ENCODE measurements at places on chromosomes 16 and 17. TPM values are rescaled to one million over a fixed set of nuclear protein-coding genes. Genes with fewer than 3 reads are reported as not detected.

DNA sequence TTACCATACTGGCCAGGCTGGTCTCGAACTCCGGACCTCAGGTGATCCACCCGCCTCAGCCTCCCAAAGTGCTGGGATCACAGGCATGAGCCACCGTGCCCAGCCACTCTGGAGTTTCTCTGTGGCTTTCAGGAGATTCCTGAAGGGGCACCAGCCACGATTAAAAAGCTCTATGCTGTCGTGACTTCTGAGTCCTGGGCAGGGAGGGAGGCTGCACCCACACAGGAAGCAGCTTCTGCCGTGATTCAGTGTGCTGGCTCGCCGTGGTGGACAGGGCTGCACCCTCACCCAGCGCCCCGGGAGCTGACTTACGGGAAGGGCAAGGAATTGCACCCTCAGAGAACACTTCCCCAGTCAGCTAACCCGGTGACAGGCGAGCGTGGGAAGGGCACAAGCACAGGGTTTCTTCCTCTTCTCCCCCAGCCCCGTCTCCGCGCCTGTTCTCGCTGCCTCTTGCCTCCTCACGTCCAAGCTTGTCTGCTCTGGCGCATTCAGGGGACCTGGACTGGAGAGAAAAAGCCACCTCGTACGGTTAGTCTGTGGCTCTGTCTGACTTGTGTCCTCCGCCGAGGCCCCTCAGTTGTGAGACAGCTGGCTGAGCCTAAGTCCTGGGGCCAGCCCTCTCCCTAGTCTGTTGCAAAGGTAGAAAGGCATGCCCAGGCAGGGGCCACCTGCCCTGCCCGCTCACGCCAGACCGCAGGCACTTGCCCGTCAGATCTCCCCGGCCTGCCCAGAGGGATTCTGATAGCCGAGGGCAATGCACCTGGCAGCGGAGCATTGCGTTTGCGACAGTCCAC is 145.0 kb downstream of the SEC14L1 start:
- peak; percentile 97 for DNase-seq

GRCh38 chr17:56914581-56915273 is 878 bp upstream of the TRIM25 start:
- peak; percentile 45 for DNase-seq

DNA sequence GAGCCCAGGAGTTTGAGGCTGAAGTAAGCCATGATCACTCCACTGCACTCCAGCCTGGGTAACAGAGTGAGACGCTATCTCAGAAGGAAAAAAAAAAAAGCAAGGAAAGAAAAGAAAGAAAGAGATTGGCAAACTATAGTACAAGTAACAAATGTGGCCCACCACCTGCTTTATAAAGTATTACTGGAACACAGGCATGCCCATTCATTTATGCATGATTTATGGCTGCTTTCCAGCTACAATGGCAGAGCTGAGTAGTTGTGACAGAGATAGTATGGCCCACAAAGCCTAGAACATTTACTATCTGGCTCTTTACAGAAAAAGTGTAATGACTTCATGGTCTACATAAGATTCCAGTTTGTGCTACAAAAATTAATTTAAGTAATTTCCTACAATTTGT is 23.6 kb downstream of the C16orf87 start:
- no peak for DNase-seq

DNA sequence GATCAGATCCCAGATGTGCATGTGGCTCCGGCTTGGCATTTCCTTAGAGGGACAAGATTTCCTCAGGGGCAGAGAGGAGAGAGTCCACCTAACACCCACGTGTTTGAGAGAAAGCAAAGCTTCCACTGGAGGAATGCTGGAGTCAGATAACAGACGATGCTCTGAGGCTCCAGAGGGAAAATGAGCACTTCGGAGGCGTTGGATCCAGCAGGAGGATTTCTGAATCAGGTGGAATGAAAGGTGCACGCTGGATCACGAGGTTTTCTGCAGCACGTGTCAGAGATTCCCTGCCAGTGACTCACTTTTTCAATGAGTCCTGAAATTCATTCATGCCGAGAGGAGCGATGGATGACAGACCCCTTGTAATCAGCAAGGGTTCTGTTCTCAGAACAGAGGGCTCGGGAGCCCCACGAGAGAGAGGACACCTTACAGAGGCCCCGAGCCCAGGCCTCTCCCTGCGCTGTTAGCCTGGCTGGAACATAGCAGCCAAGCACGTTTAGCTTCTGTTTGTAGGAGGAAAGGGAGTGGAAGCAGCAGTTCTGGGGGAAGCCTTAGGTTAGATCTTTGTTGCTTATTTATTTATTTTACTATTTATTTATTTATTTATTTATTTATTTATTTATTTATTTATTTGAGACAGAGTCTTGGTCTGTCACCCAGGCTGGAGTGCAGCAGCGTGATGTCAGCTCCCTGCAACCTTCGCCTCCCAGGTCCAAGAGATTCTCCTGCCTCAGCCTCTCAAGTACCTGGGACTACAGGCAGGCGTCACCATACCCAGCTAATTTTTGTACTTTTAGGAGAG is 49.3 kb upstream of the JPH3 start:
- DNase-seq: peak; percentile 36

GRCh38 chr17:46944931-46945330 is 22.0 kb downstream of the GOSR2 start:
- peak; percentile 66 for DNase-seq

GRCh38 chr16:19344224-19344801 is 58.8 kb downstream of the CLEC19A start:
- DNase-seq: no peak

DNA sequence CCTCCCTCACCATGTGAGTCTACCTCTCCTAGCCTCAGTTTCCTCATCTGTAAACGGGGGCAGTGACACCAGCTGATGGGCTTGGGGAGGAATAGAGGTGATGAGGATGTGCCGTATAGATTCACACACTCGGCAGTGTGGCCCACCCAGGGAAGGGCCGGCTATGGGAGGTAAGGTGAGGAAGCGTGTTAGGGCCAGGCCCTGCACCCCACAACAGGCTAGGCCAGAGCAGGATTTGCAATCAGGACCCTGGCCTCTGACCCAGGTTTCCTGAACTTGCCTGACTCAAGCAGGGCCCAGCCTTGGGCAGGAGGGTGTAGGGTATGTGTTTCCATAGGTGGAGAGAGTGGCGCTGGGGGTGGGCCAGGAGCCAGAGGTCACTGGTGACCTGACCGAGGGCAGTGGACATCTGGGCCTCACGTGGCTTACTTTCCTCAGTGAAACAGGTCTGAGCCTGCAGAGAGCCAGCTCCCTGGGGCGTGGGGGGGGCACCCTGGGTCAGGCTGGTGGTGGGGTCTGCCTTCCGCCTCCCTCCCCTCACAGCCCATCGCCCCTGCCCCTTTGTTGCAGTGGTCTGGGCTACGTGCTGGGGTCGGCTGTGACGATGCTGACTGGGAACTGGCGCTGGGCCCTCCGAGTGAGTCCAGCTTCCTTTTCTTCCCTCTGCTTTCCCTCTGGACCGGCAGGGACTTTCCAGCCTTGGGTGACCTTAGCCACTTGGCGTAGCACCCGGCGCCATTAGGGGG is 12.8 kb downstream of the SPNS3 start:
- no peak for DNase-seq

- DNase-seq: no peak
Measured at GRCh38 chr17:3639981-3640596, 3.5 kb downstream of the CTNS start.

DNA sequence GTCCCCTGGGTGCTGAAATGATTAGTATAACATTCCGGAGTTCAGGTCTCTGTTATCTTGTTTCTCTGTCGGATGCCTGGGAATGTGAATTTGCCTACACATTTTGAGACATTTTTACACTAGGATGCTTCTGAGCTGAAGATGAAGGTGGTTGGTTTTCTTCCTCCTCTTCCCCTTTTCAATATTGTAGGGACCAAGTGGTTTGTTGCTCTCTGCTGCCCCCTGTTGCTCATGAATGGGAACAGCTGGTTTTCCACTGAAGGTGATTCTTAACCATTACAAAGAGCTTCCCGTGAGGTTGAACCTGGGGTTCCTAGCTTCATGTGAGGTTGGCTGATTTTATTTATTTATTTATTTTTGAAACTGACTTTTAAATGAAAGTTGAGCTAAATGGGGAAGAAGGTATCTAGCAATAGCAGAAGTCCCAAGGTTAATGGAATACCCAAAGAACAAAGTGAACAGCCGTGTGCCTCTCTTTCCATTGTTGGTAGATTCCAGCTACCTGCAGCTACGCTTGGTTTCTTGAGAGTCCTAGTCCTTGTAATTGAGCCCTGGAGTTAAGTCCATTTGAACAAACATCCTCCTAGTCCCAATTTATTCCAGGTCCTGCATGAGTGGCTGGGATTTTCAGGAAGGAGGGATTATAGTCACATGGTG is 983.9 kb upstream of the EEF2KMT start:
- peak; percentile 6 for DNase-seq

DNA sequence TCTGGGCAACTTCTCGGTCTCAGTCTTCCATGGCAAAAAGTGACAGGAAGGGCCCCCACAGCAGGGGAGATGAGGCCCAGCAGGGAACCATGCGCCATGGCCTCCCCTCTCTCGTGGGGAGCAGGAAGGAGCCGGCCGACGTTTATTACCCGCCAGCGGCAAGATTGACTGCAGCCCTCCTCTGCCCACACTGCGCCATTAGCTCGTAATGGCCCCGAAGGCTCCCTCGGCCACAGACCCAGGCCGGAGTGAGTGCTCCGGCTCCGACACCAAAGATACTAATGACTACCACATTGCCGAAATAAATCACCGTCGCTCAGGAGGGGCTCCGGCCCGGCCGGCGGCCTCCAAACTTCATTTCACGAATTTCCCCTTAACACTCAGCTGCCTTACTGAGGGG is 226.9 kb downstream of the C16orf78 start:
- no peak for DNase-seq

DNA sequence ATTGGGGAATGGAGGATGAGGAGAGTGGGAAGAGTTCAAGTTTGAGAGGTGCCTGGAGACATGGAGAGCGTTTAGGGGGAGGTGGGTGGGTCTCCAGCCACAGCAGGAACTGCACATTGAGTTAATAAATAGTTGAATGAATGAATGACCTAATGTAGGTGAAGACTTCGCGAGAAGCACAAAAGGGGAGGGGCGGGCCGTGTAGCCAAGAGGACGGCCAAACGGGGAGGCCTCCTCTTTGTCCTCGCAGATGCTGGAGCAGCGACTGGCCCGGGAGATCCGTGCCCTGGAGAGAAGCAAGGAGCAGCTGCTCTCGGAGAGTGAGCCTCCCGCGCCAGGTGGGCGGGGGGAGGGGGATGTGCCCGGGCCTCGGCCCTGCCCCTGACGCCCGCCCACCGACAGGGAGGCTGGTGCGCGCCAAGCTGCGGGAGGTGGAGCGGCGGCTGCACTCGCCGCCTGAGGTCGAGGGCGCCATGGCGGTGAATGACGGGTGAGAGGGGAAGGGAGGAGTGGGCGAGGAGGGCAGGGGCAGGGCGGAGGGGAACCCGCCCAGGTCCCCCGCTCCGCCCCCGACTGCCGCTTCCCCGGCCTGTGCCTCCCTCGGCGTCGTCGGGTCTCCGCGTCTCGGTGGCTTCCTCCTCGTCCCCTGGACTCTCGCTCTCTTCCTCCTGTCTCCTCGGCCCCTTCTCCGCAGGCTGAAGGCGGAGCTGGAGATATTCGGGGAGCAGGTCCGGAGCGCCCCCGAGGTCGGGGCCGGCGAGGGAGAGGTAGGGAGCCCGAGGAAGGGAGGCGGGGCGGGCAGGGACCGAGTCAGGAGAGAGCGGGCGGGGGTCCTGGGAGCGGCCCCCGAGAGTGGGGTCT is 12.9 kb downstream of the SYCE1L start:
- peak; percentile 61 for DNase-seq

GRCh38 chr17:78517421-78517820 is 59.8 kb downstream of the DNAH17 start:
- no peak for DNase-seq

DNA sequence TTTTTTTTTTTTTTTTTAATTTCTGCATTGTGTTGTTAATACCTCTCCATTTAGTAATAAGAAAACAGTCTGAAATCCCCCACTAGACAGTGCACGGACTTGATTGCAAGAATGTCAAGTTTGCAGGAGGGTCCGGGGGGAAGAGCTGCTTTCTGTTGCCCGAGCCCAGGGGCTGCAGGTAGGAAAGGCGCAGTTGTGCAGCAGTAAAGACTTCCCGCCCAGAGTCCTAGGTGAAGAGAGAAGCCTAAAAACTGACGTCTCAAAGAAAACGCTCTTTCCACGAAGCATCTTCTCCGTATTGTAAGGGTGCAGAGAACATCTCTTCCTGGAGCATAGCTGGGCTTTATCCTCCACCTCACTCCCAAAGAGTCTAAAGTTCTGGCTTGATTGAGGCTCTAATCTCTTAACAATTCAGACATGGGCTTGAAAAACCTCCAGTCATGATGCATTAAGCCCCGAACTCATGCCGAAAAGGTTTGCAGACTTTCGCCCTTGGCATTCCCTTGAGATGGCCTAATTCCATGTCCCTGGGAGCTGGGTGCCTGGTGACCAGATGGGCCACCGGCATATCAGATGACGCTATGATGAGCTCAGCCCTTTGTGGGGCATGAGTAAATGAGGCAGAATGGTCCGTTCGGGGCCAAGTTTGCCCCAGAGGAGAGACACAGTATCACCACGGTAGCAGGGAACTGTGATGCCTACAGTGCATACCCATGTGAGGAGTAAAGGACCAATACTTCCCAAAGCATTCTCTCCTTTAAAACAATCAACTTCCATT is 436.2 kb upstream of the ZFHX3 start:
- DNase-seq: no peak

- DNase-seq: no peak
Measured at GRCh38 chr17:77738751-77739531, 219.6 kb upstream of the TNRC6C start.

DNA sequence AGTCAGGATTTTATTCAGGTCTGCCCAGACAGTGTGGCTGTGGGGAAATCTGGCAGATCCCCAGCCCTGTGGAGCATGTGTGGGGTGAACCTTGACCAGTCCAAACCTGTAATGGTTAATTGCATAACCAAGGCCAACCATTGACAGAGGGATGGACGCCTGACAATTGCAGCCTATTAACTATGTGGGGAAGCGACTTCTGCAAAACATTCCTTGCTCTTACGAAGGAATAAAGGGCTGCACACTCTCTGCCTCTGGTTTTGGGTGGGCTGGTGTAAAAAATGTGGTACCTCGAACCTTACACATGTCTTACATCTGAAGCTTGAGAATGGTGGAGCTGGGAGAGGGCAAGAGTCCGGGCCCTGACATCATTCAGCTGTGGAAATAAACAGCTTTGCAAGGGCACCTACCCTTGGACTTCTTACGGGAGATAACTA is 35.8 kb downstream of the MAF start:
- no peak for DNase-seq

The SLC6A4 gene
- not detected for total RNA-seq

The EMC6 gene
- total RNA-seq: 56.5 TPM

The KCNH4 gene
- total RNA-seq: not detected

The EFCAB13 gene
- 1.2 TPM for total RNA-seq

The KCNH6 gene
- total RNA-seq: not detected

The SECTM1 gene
- total RNA-seq: 56.0 TPM

The AARSD1 gene
- total RNA-seq: 34.7 TPM

The DHRS11 gene
- total RNA-seq: 14.8 TPM
